Bone marrow (tissue), 2 donors: ENCODE measurements at places on chromosomes 5 and 9.

GRCh38 chr5:8068078-8068477, 199.1 kb downstream of the MTRR start:
- no peak for DNase-seq

GRCh38 chr9:11366585-11367129, 753.9 kb upstream of the PTPRD start:
- DNase-seq: no peak

DNA sequence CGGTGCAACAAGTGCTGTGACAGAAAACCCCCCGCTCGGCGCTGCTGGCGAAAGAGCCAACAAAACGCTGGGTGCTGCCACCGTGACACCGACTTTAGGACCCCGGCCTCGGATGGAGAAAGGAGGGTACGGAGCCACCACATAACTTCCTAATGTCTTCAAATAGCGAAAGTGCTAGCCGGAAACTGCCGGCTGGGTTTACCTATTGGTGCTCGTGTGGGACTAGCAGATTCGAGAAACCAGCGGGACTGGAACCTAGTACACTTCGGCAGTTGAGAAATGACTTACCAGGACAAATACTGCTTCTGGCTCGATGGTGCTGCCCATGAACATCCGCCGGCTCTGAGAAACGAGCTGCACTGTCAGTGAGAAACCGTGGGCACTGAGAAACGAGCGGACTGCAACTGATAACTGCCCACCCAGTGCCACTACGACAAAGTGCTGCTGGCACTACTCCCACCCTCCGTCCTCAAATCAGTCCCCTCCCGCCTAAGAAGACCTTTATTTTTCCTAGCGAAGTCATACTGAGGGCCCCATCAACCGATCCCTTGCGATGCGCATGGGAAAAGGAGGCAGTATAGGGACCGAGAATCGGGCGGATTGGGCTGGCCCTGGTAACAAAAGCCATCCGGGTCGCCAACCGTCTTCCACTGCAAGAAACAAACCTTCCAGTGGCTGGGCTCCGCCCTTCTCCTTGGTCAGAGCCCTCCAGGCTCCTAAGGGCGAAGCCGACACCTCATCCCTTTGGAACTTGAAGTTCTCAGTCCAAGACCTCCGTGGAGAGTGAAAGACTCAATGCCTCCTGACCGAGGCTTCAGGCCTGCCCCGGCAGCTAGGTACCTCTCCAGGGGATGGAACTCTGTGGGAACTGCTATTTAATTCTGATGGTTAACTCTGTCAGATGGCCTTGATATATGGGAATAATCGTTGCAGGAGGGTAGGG, 27.0 kb upstream of the ANXA2R start:
- peak; percentile 85 for DNase-seq

GRCh38 chr5:135308245-135308644, 90.8 kb downstream of the MACROH2A1 start:
- no peak for DNase-seq

DNA sequence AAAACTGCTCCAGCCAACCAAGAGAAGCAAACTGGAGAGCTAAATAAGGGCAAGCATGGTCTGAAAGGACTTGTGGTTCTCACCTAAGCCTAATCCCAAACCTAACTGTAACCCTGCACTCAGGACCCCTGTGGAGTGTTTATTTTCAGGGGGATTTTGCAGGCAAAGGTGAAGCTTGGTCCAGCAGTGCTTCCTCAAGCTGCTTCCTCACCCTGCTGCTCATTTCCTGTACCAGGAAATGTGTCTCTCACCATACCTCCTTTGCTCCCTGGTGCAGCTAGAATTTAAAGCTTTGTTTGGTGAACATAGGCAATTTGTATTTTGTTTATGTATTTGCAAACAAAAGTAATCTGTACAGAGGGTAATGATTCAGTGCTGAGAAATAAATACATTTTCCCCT, 50.2 kb downstream of the CARTPT start:
- DNase-seq: no peak

GRCh38 chr5:107389775-107390148, 281.0 kb downstream of the EFNA5 start:
- peak; percentile 62 for DNase-seq

- no peak for DNase-seq
These were observed 1118.6 kb upstream of the DMAC1 start for GRCh38 chr9:8917956-8918739.

GRCh38 chr5:83256091-83256780, 178.9 kb downstream of the XRCC4 start:
- no peak for DNase-seq
